ENCODE measurements at places on chromosomes 5 and 9.
A peak's percentile ranks its signal among the peaks of the same experiment; 100 is the strongest.

DNA sequence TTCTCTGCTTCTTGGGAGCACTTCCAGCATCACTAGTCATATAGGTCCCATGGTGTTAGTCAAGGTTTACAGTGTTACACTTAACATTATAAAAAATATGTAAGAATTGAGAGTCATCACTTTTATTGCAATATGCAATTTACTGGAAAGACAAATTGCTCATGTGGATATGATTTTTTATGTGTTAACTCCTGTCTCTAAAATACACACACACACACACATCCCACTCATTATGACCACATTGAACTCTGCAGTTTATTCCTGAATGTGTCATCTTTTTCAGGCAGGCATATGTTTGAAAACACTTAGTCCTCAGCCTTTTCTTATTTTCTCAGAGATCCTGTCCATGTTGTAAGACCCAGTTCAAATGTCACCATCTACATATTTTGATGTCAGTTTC lies 148.5 kb upstream of the MRPS30 start:
- no peaks in the 10 kb centered on the region for H3K4me1 ChIP-seq
- H3K36me3 ChIP-seq: no peaks in the 10 kb centered on the region
- no peak for DNase-seq
- no peaks in the 10 kb centered on the region for H3K27me3 ChIP-seq

- no peak for DNase-seq
- H3K4me1 ChIP-seq: peaks cover 9% of the 10 kb centered on the region
- peak overlapping the region; percentile 37 for H3K27ac ChIP-seq
- H3K4me3 ChIP-seq: peak overlapping the region; percentile 6
Measured at GRCh38 chr5:76099756-76100155, 16.6 kb downstream of the SV2C start.

DNA sequence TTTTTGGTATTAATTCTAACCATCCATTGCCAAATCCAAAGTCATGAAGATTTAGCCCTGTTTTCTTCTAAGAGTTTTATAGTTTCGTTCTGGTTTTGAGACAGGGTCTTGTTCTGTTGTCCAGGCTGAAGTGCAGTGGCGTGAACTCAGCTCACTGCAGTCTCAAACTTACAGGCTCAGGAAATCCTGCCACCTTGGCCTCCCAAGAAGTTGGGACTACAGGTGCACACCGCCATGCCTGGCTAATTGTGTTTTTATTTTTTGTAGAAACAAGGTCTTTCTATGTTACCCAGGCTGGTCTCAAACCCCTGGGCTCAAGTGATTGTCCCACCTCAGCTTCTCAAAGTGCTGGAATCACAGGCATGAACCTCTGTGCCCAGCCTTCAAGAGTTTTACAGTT lies 21.0 kb downstream of the ACTL7A start:
- no peak overlapping the region for H3K4me3 ChIP-seq
- peaks cover 28% of the 10 kb centered on the region for H3K36me3 ChIP-seq
- no peak overlapping the region for H3K27ac ChIP-seq

GRCh38 chr5:159504857-159505304 lies 174.6 kb upstream of the IL12B start:
- DNase-seq: no peak
- no peaks in the 10 kb centered on the region for H3K36me3 ChIP-seq
- H3K4me3 ChIP-seq: no peak overlapping the region
- peaks cover 15% of the 10 kb centered on the region for H3K27me3 ChIP-seq

GRCh38 chr5:39340506-39340905 lies 23.8 kb downstream of the C9 start:
- H3K27me3 ChIP-seq: peaks cover 2% of the 10 kb centered on the region
- H3K4me3 ChIP-seq: no peak overlapping the region
- H3K4me1 ChIP-seq: no peaks in the 10 kb centered on the region
- H3K36me3 ChIP-seq: no peaks in the 10 kb centered on the region
- no peak for DNase-seq

- no peaks in the 10 kb centered on the region for H3K4me1 ChIP-seq
- H3K27me3 ChIP-seq: peaks cover 22% of the 10 kb centered on the region
- H3K27ac ChIP-seq: no peak overlapping the region
- no peak for DNase-seq
- no peaks in the 10 kb centered on the region for H3K36me3 ChIP-seq
Measured at GRCh38 chr5:9543311-9543920, 2.5 kb downstream of the SEMA5A start.

DNA sequence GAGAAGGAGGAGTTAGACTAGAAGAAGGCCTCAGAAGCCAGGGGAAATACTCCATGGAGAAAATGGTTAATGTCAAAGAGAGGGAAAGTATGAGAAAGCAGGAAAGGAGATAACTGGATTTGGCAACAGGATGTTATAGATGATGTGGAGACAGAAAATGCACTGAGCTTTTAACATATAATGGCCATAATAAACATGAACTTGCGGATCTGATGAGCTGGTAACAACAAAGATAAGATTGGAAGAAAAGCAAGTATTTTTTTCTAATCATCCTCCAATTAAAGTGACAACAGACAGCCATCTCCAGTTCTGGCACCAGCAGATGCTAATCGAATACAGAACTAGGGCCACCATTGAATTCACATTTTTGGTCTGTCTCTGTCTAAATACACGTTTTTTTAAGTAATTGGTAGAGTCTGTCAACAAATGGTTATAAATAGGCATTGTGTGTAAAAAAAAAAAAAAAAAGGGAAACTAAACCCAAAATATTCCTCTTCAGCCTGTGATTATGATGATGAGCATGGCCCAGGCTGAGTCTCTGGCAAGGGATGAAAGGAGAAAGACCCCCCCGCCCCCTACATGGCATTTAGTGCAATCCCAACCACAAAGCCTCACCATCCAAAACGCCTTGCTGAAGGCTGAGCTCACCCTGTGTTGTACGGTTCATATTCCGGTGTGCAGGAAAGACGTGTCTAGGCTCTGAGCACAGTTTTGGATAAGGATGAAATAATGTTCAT lies 149.5 kb upstream of the LHFPL2 start:
- H3K27ac ChIP-seq: no peak overlapping the region
- no peak overlapping the region for H3K4me3 ChIP-seq
- H3K4me1 ChIP-seq: peaks cover 6% of the 10 kb centered on the region
- no peak for DNase-seq

GRCh38 chr5:172904643-172905345 lies 54.4 kb upstream of the RPL26L1 start:
- H3K27ac ChIP-seq: no peak overlapping the region
- H3K27me3 ChIP-seq: no peaks in the 10 kb centered on the region
- DNase-seq: no peak
- peaks cover 1% of the 10 kb centered on the region for H3K4me1 ChIP-seq
- H3K4me3 ChIP-seq: no peak overlapping the region

DNA sequence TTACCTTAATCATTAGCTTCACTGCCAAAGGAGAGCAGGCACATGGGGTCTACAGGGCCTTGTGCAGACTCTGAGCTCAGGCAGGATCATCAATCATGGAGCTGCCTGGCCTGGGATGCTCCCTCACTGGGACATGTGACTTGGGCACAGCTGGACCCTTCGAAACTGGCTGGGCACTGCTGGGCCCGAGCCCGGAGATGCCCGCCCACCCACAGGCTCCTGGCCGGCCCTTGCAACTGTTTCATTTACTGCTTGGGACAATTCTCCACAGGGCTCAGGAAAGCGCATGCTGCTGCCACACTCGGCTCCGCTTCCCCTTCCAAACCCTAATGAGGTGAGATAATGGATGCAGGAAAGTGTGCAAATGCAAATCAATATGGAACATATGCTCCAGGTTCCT lies 387.5 kb downstream of the TRIM36 start:
- no peak overlapping the region for H3K27ac ChIP-seq
- DNase-seq: no peak
- H3K27me3 ChIP-seq: no peaks in the 10 kb centered on the region
- H3K36me3 ChIP-seq: no peaks in the 10 kb centered on the region
- H3K4me3 ChIP-seq: no peak overlapping the region

GRCh38 chr9:68780720-68781119 lies 75.7 kb downstream of the PIP5K1B start:
- H3K27ac ChIP-seq: no peak overlapping the region
- H3K4me1 ChIP-seq: peaks cover 6% of the 10 kb centered on the region
- H3K27me3 ChIP-seq: no peaks in the 10 kb centered on the region

DNA sequence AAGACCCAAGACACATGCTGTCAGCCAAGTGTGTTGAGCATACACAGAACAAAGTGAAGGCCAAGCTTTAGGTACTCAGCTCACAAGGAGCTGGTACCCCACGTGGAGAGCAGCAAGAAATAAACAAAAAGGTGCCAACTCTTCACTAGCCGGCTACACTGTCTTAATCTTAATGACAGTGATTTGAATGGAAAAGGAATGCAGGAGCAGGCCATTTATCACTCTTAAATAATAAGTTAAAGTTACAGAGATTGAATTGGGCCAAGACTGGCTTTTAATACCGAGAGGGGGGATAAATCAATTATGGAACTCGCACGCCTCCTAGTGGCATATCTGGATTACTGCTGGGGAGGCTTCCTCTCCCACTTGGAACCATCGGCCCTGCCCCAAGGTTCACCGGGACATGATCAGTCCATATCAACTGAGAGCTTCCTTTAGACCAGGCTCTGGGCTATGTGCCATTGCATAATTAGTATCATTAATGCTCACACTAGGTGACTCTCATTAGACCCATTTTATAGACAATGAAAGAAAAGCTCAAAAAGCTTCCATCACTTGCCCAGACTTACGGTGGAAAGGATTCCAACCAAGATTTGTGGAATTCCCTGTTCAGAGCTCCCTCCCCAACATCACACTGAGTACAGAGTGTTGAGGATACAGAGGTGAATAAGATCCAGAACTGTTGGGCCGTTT lies 94.0 kb downstream of the ACTL7B start:
- no peak overlapping the region for H3K4me3 ChIP-seq
- no peak for DNase-seq
- H3K36me3 ChIP-seq: no peaks in the 10 kb centered on the region
- no peaks in the 10 kb centered on the region for H3K27me3 ChIP-seq

DNA sequence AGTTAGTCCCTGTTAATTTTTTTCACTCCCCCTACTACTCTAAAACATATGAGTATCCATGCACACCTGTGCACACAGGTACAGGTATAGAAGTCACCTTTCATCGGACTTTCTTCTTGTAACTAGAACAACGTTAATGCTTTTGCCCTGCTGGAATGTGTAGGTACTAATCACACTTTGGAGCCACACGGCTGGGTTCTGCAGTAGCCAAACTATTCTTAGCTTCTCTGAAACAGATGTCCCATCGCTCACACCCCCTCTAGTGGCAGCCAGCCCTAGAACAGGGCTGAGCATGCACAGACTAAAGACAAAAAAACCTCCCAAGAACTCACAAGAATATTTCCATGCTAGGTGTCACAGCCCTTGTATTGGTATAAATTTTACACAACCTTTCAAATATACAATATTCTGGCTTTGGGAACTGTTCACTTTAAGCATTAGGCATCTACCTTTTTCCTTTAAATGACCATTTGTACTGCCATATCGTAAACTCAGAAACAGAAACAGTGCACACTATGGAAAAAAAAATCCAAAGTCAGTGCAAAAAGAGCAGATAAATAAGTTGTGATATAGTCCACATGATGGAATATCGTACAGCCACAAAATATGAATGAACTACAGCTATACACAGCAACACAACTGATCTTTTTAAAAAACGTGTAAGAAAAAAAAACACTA lies 64.0 kb downstream of the RETREG1 start:
- no peak overlapping the region for H3K27ac ChIP-seq
- no peaks in the 10 kb centered on the region for H3K27me3 ChIP-seq
- DNase-seq: peak; percentile 49
- peaks cover 16% of the 10 kb centered on the region for H3K4me1 ChIP-seq
- H3K36me3 ChIP-seq: peaks cover 8% of the 10 kb centered on the region

GRCh38 chr5:852431-853401 lies 1.9 kb upstream of the ZDHHC11 start:
- no peak overlapping the region for H3K27ac ChIP-seq
- H3K36me3 ChIP-seq: no peaks in the 10 kb centered on the region
- H3K4me1 ChIP-seq: no peaks in the 10 kb centered on the region
- peak; percentile 20 for DNase-seq

DNA sequence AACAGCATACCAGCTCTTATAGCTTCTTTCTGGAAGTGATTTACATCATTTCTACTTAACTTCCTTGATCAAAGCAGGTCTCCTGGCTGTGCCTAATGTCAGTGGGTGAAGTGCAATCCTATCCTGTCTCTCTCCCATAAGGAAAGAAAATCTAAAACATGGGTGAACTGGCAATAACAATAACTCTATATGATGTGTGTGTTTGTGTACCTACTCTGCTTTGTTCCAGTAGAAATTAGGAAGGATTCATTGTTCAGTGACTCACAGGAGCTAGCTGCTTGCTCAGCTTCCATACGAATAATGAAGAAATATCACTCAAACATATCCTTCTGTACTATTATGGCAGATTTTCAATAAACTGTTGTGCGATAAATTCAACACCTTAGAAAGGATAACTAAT lies 123.7 kb downstream of the ADGRV1 start:
- no peak overlapping the region for H3K4me3 ChIP-seq
- DNase-seq: no peak
- H3K27ac ChIP-seq: no peak overlapping the region
- no peaks in the 10 kb centered on the region for H3K36me3 ChIP-seq
- no peaks in the 10 kb centered on the region for H3K27me3 ChIP-seq
- no peaks in the 10 kb centered on the region for H3K4me1 ChIP-seq

GRCh38 chr9:92798358-92798757 lies 33.7 kb upstream of the BICD2 start:
- no peaks in the 10 kb centered on the region for H3K36me3 ChIP-seq
- no peak for DNase-seq
- H3K27me3 ChIP-seq: peaks cover 26% of the 10 kb centered on the region
- H3K4me3 ChIP-seq: no peak overlapping the region
- H3K27ac ChIP-seq: no peak overlapping the region

DNA sequence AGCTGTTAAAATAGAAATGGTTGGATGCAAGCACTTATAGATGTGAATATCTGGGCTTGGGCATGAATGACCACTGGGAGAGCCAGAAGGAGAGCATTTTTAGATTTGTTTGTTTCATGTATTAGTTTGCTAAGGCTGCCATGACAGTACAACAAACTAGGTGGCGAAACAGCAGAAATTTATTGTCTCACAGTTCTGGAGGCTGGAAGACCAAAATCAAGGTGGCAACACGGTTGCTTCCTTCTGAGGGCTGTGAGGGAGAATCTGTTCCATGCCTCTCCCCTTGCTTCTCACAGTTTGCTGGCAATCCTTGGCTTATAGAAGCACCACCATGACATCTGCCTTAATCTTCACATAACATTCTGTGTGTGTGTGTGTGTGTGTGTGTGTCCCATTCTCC lies 20.2 kb upstream of the CDC23 start:
- H3K4me3 ChIP-seq: no peak overlapping the region
- peaks cover 19% of the 10 kb centered on the region for H3K27me3 ChIP-seq
- no peaks in the 10 kb centered on the region for H3K36me3 ChIP-seq

- peaks cover 26% of the 10 kb centered on the region for H3K27me3 ChIP-seq
- H3K27ac ChIP-seq: no peak overlapping the region
- H3K36me3 ChIP-seq: no peaks in the 10 kb centered on the region
- no peak for DNase-seq
- H3K4me1 ChIP-seq: peaks cover 7% of the 10 kb centered on the region
- H3K4me3 ChIP-seq: no peak overlapping the region
Measured at GRCh38 chr5:137592317-137592716, 93.2 kb upstream of the SPOCK1 start.

- H3K27me3 ChIP-seq: peaks cover 3% of the 10 kb centered on the region
- no peak for DNase-seq
- no peaks in the 10 kb centered on the region for H3K36me3 ChIP-seq
- no peak overlapping the region for H3K4me3 ChIP-seq
- no peaks in the 10 kb centered on the region for H3K4me1 ChIP-seq
Measured at GRCh38 chr5:79493596-79494345, 20.2 kb downstream of the HOMER1 start.

All from activated naive CD8-positive, alpha-beta T cell treated with anti-CD3 and anti-CD28 coated beads, Interleukin-2, amount 10 ng/mL, durations not matched to agents 7 days and 5 days (primary cell).